ENCODE measurements at places on chromosomes 1 and 21.
A peak's percentile ranks its signal among the peaks of the same experiment; 100 is the strongest.

DNA sequence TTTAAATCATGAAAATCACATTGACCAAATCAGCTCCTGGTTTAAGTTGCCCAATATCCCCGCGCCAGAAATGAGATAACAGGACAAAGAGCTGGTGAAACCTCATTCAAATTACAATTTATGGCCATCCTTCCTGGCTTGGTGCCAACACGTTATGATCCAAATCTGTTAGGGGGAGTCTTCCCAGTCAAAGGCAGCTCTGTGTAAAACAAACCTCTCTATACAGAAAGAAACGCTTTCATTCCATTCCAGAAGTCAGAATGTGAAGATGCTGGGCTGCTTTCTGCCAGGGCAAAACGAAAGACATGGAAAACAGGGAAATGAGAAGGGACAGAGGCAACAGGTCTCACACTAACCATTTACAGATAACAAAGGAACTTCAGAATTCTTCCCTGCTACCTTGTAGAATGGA lies 53.5 kb upstream of the TIAM1 start:
- no peaks in the 10 kb centered on the region for H3K27me3 ChIP-seq
- DNase-seq: no peak
- H3K27ac ChIP-seq: no peak overlapping the region

GRCh38 chr1:107451715-107452114 lies 310.9 kb downstream of the NTNG1 start:
- H3K36me3 ChIP-seq: no peaks in the 10 kb centered on the region
- no peak overlapping the region for H3K4me3 ChIP-seq
- H3K4me1 ChIP-seq: no peaks in the 10 kb centered on the region
- no peaks in the 10 kb centered on the region for H3K27me3 ChIP-seq

DNA sequence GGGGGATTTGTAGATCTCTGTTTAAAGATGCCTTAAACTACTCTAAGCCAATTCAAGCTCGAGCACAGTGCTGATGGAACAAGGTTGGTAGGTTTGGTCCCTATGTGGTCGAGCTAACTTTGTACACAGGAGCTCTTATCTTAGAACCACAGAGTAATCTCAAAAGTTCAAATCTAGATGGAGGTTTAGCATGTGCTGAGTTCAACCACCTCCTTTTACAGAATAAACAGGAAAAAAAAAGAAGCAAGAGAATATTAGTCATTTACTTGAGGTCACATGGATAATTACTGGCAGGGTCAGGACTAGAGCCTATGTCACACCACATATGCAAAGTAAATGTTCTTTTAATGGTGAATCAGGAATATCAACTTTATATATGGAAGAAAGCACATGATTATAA lies 86.2 kb downstream of the DTL start:
- no peak overlapping the region for H3K4me3 ChIP-seq
- peaks cover 7% of the 10 kb centered on the region for H3K4me1 ChIP-seq
- H3K36me3 ChIP-seq: no peaks in the 10 kb centered on the region
- H3K27me3 ChIP-seq: no peaks in the 10 kb centered on the region

DNA sequence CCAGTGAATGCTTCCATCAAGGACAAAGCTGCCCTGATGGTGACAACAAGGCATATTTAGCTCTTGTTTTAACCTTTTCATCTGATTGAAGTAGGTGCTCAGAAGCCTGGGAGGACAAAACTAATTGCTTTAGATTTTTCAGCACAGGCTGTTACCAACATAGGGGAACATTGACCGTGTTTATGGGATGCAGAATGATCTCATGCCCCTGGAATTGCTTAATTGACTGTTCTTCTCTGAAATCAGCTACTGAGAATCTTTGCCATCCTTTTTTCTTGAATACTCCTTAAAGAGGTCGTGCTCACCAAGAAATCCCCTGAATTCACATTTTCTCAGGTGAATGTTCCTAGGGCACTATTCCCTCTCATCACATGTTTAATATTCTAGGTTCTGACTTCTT lies 95.9 kb upstream of the CCDC190 start:
- no peak overlapping the region for H3K4me3 ChIP-seq
- H3K27ac ChIP-seq: no peak overlapping the region
- H3K27me3 ChIP-seq: no peaks in the 10 kb centered on the region
- no peaks in the 10 kb centered on the region for H3K36me3 ChIP-seq
- DNase-seq: no peak
- no peaks in the 10 kb centered on the region for H3K4me1 ChIP-seq

- H3K4me3 ChIP-seq: no peak overlapping the region
- H3K27me3 ChIP-seq: no peaks in the 10 kb centered on the region
- peaks cover 58% of the 10 kb centered on the region for H3K4me1 ChIP-seq
- DNase-seq: no peak
- H3K27ac ChIP-seq: peak overlapping the region; percentile 75
- peaks cover 58% of the 10 kb centered on the region for H3K36me3 ChIP-seq
Measured at GRCh38 chr1:19373211-19374082, 61.3 kb downstream of the SLC66A1 start.

DNA sequence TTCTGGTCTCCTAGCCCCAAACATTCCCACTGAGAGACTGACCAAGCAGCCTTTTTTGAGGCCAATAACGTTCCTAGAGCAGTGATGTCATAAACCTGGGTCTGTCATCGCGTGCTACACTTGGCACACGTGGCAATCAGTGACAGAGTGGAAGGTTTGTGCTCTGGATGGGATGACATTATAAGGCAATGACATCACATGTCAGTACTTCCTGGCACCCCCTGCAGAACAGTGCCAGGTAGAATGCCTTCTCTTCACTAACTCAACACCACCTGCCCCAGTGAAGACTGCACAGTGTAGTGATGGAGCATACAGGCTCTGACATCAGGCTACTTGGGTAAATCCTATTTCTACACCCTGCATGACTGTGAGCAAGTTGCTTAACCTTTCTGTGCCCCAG lies 5.4 kb upstream of the ZNF648 start:
- H3K27ac ChIP-seq: no peak overlapping the region
- no peaks in the 10 kb centered on the region for H3K27me3 ChIP-seq
- no peaks in the 10 kb centered on the region for H3K36me3 ChIP-seq
- DNase-seq: no peak
- H3K4me3 ChIP-seq: no peak overlapping the region

- peaks cover 25% of the 10 kb centered on the region for H3K4me1 ChIP-seq
- peak overlapping the region; percentile 65 for H3K27ac ChIP-seq
- no peak overlapping the region for H3K4me3 ChIP-seq
- no peak for DNase-seq
- no peaks in the 10 kb centered on the region for H3K27me3 ChIP-seq
- peaks cover 35% of the 10 kb centered on the region for H3K36me3 ChIP-seq
Measured at GRCh38 chr1:31626223-31627207, 9.0 kb downstream of the HCRTR1 start.

All from suprapubic skin (tissue), 4 donors.